Neural crest cell (in vitro differentiated cells): ENCODE measurements at places on chromosomes 3 and 15.

DNA sequence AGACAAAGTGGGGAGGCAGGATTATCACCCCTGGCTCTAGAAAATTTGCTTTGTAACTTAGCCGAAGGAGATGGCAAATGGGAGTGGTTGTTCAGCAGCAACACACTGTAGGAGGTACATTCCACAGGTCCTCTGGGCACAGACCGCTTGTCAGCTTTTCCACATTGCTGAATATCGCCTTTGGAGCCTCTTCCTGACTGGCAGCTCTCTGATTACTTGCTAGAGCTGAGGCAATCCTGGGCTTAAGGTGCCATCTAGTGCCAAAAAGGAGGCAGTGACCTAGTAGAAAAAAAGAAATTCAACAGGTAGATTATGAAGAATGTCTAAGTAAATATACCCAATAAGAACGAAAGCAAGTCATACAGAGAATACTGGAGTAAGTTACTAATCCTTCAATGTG lies 13.1 kb upstream of the SCN5A start:
- no peak for DNase-seq

DNA sequence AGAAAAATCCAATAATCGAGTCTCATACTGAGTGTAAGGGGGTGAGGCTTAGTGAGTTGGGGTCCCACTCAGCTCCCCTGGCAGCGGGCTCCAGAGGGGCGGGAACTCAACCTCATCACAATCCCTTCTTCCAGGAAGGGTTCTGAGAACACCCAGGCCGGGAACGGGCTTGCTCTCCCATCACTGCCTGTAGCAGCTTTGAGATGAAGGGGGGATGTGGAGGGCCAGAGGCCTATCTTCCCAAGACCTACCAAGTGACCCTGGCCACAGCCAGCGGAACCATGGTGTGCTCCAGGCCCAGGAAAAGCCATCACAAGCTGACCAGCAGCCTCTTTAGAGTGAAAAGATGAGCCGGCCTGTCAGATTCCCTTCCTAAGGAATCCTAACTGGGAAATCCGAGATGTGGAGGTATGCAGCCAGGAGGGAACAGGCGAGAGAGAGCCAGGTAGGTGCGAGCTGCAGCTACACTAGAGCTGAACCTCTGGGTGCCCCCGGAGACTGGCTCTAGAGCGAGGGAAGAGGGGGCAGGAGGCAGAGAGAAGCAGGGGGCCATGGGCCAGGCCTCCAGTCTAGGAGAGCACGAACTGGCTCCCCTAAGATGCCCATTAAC lies 18.5 kb downstream of the GRAMD2A start:
- no peak for DNase-seq

- no peak for DNase-seq
These were observed 136.8 kb upstream of the BNIP2 start for GRCh38 chr15:59825901-59826300.

GRCh38 chr15:63889831-63890230 lies 56.1 kb upstream of the HERC1 start:
- DNase-seq = no peak

- DNase-seq = no peak
These were observed 64.8 kb downstream of the FBN1 start for GRCh38 chr15:48580736-48581135.

GRCh38 chr3:58151637-58152036 lies 59.1 kb downstream of the DNASE1L3 start:
- DNase-seq = no peak

- DNase-seq = no peak
These were observed 78.6 kb upstream of the TSEN2 start for GRCh38 chr3:12405432-12406272.

DNA sequence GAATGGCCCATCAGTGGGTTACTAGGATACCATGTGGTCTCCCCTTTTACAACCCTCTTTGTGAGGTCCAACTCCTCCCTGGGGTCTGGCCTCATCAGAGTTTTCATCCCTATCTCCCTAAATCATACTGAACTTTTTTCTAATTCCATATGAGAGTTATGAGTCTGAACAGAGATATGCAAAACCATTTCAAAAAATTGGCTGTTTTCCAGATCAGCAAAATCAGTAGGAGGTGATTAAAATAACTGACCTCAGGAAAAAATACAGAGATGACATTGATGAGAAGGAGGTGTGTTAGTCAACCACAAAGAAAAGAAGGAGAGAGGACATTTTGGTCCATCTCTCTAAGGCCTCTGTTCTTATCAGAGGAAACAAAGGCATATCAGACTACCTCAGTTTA lies 200.8 kb upstream of the CFAP20DC start:
- no peak for DNase-seq

DNA sequence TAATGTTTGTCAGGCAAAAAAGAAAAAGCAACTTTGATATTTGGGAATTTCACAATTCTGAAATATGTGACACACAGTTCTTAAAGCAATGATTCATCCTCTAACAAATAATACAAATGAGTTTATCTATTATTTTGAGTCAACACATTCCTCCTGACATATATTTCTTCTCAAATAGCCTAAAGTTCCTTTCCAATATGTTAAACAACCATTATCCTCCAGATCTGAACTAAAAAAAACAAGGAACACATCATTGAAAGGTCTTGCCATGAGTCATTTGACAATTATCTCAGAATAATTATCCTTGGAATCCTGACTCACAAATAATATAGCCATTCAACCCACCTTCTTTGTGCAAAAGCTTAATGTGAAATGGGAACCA lies 208.7 kb upstream of the CDIN1 start:
- no peak for DNase-seq

DNA sequence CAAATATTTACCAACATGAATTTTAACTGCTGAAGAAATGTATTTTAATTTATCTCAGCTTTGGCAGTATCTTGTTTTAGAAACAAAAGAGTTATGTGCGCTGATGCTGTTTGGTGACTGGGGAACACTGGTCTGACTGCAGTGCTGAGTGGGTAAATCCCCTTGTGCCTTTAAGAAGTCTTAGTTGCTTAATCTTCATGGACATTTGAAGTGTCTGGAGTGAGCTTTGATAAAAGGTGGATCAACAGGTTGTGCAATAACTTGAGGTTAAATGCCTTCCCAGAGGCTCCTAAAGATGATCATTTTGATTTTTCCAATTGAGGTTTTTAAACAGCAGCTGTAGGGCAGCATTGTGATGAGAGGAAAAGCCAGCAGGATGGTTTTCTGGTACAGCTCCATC lies 68.7 kb downstream of the TP63 start:
- no peak for DNase-seq
